ENCODE measurements at places on chromosomes 13 and 19.

DNA sequence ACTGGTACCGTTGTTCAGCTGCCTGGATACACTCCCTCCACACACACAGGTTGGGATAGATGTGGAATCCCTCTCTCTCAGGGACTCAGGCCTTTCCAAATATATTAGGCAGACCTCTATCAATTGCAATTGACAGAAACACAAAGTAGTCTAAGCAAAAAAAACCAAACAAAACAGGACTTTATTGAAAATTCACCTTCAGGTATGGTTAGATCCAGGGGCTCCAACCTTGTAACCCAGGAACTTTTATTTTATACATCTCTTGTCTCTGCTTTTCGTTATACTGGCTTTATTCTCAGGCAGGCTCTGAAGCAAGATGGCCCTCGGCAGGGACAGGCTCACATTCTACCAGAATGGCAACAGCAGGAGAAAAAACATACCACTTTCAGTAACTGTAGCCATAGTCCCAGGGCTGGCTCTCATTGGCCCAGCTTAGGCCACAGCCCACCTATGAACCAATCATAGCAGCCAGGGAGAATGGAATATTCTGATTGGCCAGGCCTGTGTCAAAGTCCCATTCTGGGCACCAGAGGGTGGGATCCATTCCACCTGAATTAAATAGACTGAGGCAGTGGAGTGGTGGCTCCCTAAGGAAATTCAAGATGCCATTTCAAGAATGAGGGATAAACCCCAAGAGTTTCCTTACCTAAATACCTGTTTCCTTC lies 13.1 kb upstream of the CEACAM19 start:
- no peak for DNase-seq

GRCh38 chr13:102589301-102589822 lies 7.4 kb upstream of the TPP2 start:
- DNase-seq: no peak

DNA sequence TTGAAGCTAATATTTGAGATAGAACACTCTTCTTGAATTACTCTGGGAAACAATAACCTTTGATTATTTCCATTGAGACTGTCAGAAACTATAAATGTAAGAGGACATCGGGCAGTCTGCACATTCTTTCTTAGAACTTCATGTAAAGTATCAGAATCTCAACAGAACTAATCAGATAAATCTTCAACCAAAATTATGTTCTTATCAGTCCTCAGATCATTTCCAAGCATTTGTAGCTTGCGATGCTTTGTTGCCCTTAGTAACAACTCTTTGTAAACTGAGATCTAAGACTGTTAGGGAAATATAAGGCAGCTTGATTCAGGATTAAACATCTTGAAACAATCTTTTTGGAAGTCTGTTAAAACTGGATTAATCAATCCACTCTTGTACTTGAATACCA lies 70.3 kb downstream of the FNDC3A start:
- DNase-seq: no peak

DNA sequence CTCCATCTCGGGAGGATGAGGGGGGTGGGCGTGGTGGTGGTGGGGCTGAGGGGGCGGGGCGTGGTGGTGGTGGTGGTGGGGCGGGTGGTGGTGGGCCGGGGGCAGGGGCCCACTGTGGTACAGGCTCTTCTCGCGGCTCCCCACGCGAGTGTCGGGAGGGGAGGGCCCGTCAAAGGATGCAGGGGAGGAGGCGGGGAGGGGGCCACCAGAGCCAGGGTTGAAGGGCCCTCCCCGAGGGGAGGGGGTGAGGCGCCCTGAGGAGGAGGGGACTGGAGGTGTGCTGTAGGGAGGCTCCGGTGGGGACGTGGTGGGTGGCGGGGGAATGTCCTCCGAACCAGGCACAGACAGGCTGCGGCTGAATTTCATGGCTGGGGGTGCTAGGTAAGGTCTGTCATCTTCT lies 19.6 kb downstream of the C19orf81 start:
- no peak for DNase-seq

DNA sequence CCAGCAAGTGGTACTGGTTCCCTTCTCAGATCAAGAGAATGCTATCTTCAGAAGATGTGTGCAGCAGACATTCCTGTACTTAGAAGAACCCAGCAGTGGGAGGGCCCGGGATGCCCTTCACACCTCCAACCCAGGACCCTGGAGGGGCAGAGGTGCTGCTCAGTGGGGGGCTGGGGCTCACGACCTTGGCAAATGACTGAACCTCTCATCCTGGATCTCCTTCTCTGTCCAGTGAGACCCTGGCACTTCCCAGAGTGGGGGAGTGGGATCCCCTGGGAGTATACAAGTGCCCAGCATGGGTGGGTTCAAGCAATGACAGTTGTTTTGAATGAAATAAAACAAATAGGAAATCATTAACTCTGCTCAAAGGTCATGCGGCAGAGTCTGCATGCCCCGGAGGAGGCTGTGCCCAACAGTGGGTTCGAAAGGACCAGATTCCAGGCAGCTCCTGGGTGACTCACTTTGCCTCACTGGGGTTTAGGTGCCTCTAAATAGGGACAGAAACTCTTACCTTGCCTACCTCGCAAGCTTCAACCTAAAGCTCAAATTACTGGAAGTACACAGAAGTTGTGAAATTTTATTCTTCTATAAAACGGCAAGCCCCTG lies 26.9 kb downstream of the GGACT start:
- DNase-seq: no peak

GRCh38 chr19:16445238-16446107 lies 26.3 kb downstream of the EPS15L1 start:
- no peak for DNase-seq

DNA sequence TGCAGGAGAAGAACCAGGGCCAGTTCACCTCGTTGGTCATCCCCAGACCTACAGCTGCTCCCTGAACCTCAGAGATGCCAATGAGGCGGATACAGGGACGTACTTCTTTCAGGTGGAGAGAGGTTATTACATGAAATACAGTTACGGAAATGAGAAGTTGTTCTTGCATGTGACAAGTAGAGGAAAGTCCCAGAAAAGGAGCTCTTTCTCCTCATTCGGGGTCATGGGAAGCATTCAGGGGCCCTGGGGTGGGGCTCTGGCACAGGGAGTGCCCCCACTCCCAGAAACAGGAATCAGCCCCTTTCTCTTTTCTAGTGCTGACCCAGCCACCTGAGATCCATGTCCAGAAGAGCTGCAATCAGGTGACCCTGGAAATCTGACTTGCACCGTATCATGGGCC lies 4.5 kb upstream of the SIGLEC9 start:
- no peak for DNase-seq

- no peak for DNase-seq
These were observed 20.4 kb downstream of the MBD3L2B start for GRCh38 chr19:7000816-7001215.

GRCh38 chr19:29678484-29679106 lies 13.3 kb downstream of the PLEKHF1 start:
- no peak for DNase-seq

- peak; percentile 71 for DNase-seq
These were observed 15.0 kb upstream of the SLC35E1 start for GRCh38 chr19:16586991-16587832.

DNA sequence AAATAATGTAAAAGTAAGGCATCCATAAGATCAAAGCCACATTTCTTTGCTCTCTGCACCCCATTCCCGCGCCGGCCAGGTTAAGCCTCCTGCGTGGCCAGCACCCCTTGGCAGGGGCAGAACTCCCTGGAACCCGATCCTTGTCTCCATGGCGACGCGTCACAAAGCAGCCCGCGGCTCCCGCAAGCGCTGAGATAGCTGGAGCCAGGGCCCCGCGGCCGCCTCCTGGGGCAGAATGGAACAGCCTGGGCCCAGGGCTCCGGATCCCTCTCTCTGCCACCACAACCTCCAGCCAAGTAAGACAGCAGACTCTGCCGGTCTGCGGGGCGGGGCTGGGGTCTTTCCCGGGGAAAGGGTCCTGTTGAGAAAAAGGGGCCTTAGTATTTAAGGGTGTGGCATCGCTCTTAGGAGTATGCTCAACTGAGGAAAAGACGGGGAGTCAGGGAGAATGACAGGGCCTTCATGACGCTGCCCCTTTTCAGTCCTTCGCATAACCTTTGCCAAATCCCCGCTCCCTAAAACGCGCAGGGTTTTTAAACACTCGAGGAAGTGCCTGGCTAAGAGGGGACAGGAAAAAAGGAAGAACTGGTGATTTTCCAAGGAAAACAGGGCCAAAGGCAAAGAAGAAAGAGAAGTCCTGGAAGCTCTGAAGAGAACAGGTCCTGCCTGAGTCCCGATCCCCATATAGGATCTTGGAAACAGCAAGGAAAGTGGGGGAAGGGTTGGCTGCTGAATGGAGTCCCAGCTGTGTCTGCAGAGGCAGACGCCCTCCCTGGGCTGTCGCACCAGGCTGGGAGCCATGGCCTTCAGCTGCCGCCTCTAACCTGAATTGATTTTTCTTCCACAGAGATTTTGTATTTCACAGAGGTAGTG lies at the start of gene TEX26:
TSS of gene TEX26 (plus strand) at position 176 of the 873 bp plus-strand sequence. CDS start at position 236, 60 bp downstream.
- no peak for DNase-seq

- no peak for DNase-seq
These were observed 10.8 kb downstream of the POU4F1 start for GRCh38 chr13:78592584-78592983.

DNA sequence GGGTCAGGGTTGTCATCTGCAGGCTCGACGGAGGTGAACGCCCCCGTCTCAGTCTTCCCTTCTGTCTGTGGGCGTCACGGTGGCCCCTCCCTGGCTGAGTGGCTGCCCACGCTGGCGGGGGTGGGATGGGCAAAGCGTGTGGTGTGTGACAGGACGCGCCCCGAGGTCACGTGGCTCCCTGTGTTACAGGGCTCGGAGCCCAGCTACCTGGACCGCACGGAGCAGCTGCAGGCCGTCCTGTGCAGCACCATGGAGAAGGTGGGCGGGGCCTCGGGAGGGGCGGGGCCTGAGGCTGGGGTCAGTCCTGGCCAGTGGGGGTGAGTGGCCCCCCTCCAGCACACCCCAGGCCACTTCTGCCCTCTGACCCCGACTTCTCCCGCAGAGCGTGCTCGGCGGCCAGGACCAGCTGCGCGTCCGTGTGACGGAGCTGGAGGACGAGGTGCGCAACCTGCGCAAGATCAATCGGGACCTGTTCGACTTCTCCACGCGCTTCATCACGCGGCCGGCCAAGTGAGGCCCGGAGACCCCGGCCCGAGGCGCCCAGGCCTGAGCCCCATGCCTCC lies 6.3 kb upstream of the GRIN3B start:
- no peak for DNase-seq

GRCh38 chr13:70090036-70090723 lies 17.4 kb upstream of the ATXN8OS start:
- DNase-seq: no peak

- peak; percentile 53 for DNase-seq
These were observed 1.2 kb downstream of the KLF12 start for GRCh38 chr13:74132776-74133656.

DNA sequence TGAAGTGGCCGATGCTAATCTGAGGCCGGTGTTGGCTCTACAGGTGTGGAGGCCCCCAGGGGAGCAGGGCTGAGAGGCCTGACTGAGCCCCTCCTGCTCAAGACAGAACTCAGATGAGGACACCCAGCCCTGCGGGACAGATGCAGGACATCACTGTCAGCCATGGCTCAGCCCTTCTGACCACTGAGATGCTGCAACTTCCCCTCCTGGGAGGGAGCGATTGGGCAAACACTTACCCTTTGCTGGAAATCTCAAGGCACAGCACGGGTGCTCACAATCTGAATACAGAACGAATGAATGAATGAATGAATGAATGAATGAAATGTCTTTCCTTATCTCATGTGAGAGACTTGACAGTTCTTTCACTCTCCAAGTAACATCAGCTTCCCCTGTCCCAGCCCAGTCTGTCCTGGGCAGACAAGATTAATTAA lies 3.5 kb upstream of the SIGLEC7 start:
- no peak for DNase-seq

- no peak for DNase-seq
These were observed 98.7 kb upstream of the KLF5 start for GRCh38 chr13:72960114-72960513.

GRCh38 chr13:107375701-107376340 lies 807.9 kb upstream of the ARGLU1 start:
- no peak for DNase-seq

GRCh38 chr13:73111331-73111730 lies 52.5 kb downstream of the KLF5 start:
- no peak for DNase-seq

- no peak for DNase-seq
These were observed 9.4 kb upstream of the KBTBD7 start for GRCh38 chr13:41203810-41204209.

DNA sequence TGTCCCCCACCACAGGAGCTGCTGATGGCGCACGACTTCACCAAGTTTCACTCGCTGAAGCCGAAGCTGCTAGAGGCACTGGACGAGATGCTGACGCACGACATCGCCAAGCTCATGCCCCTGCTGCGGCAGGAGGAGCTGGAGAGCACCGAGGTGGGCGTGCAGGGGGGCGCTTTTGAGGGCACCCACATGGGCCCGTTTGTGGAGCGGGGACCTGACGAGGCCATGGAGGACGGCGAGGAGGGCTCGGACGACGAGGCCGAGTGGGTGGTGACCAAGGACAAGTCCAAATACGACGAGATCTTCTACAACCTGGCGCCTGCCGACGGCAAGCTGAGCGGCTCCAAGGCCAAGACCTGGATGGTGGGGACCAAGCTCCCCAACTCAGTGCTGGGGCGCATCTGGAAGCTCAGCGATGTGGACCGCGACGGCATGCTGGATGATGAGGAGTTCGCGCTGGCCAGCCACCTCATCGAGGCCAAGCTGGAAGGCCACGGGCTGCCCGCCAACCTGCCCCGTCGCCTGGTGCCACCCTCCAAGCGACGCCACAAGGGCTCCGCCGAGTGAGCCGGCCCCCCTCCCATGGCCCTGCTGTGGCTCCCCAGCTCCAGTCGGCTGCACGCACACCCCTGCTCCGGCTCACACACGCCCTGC lies 4.4 kb upstream of the NOP53 start:
- no peak for DNase-seq

DNA sequence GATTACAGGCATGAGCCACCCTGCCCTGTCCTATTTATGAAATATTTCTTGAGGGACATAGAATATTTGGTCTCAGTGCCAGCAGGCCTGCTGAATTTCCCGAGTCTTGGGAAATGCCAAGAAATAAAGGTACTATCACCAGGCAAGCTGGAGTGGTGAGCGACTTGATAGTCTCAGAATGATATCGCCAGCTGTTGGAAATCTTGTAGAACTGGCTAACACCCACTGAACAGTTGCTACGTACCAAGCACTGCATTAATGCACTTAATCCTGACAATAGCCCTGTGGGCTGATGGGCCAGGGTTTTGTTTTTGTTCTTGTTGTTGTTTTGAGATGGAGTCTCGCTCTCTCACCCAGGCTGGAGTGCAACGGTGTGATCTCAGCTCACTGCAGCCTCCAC lies 42.2 kb upstream of the MRI1 start:
- DNase-seq: no peak

- no peak for DNase-seq
These were observed 1.3 kb downstream of the RAD23A start for GRCh38 chr19:12946731-12947496.

DNA sequence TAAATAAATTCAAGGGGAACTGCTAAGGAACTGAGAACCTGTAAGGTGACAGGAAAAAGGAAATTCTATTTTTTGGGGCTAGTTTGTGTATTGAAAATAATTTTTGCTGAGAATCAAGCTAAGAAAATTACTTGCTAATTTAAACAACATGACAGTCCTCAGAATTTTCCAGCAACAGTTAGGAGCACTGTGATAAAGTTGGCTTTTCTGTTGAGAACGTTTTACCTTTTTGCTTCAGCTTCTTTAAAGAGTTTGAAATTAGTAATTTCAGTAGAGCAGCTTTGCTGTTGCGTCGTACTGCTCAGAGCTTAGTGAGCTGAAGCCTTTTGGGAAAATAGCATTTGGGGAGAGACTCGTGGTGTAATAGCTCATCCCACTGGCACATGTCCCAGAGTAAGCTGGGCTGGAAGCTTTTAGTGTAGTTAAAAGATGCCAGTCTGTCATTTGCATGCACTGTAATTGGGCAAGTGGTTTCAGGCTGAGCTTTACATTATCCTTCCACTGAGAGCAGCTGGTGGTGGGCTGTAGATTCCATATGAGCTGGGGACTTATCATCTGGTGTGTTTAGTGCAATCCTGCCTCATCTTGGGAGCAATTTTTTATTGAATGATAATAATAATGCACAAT lies 69.8 kb downstream of the LRCH1 start:
- DNase-seq: no peak
